ENCODE measurements at places on chromosomes 1 and 21. TPM values are rescaled to one million over a fixed set of nuclear protein-coding genes. Genes with fewer than 3 reads are reported as not detected.

The CFAP57 gene
- 0.98 TPM for total RNA-seq

The LGR6 gene
- not detected for total RNA-seq

- no peak for DNase-seq
Measured at GRCh38 chr1:81409780-81410274, 390.9 kb upstream of the ADGRL2 start.

The ST6GALNAC5 gene
- total RNA-seq, result 0.60 TPM

GRCh38 chr1:155989242-155990004 lies 11.1 kb upstream of the ARHGEF2 start:
- DNase-seq, result peak; percentile 80

DNA sequence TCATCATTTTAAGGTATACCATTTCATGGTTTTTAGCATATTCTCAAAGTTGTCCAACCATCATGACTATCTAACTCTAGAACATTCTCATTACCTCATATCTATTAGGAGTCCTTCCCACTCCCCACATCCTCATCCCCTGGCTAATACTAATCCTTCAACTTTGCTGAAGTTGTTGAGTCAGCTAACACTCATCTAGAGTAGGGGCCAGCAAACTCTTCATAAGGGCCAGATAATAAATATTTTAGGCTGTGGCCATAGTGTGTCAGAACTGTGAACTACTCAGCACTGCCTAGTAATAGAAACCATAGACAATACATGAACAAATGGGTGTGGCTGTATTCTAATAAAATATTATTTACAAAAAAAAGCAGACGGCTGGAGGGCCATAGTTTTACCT lies 43.0 kb downstream of the TOR3A start:
- DNase-seq, result peak; percentile 47

GRCh38 chr21:45129189-45129923 lies 55.0 kb downstream of the ADARB1 start:
- DNase-seq, result peak; percentile 75

DNA sequence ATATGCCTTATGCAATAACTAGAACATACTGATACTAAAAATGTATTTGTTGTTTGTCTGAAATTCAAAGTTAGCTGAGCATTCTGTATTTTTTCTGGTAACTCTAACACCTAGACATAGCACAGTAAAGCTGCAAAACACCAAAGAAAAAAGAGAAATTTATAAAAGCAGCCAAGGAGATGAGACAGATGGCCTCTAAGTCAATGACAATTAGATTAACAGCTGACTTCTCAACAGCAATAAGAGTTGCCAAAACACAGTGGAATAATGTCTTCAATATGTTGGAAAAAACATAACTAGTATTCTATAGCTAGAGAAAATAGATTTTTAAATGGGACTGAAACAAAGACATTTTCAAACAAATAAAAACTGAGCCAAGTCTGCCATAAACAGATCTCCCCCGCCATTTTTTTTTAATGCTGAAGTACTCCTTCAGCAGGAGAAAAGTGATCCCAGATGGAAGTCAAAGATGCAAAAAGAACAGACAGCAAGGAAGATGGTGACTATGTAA lies 81.3 kb downstream of the SYF2 start:
- DNase-seq, result no peak

- peak; percentile 76 for DNase-seq
Measured at GRCh38 chr1:150981177-150981804, 801 bp upstream of the ANXA9 start.

GRCh38 chr1:154463512-154463990 lies 38.5 kb upstream of the TDRD10 start:
- peak; percentile 63 for DNase-seq

The MGST3 gene
- total RNA-seq, result 224 TPM

DNA sequence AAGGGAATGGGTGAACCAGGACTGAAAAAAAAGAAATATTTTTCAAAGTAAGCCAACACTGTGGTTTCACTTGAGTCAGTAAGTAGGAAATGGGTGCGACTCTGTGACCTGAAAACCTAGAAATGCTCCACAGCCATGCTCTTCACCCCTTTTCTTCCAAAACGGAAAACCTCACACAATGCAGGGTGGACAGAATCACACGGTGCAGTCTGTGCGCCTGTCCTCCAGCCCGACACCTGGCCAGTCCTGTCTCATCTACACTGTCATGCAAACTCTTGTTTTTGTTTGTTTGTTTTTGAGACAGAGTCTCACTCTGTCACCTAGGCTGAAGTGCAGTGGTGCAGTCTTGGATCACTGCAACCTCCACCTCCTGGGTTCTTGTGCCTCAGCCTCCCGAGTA lies 53.3 kb downstream of the B3GALT5 start:
- DNase-seq, result no peak

DNA sequence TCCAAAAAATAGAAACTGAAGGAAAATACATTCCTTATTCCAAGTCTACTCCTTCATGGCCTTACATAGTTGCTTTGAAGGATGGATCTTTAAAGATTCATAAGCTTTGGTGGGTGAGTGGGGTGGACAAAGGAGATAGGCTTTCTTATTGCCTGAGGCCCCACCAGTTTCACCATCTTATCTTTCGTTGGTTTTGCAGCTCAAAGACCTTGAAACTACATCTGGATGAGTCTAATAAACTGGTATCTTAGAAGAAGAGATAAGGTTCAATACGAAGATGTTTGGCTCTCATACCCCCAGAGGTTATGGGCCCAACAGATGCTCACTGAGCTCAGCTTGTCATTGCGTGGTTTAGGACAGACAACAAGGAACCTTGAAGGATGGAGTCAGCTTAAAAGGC lies 201.5 kb downstream of the HS2ST1 start:
- DNase-seq, result no peak

The DDR2 gene
- 84.2 TPM for total RNA-seq

DNA sequence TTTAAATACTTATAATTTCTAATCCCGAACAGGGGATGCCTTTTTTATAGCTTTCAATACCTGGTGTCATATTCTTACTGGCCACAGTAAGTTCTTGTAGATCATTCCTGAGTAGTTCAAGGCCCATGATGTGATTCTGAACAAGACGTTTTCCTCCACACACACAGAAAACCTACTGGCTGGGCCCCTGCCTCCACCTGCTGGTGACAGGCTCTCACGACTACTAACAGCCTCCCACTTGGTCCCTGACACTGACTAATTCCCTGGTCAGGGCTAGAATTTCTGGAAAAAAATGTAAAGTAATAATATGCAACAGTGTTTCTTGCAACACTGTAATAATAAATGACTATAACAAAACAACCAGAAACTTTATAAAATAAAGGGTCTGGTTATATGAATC lies 50.4 kb upstream of the RIPK4 start:
- peak; percentile 79 for DNase-seq

The FCRL6 gene
- not detected for total RNA-seq

The TUFT1 gene
- 99.0 TPM for total RNA-seq

GRCh38 chr21:44260791-44261631 lies 686 bp downstream of the DNMT3L start:
- DNase-seq, result no peak

DNA sequence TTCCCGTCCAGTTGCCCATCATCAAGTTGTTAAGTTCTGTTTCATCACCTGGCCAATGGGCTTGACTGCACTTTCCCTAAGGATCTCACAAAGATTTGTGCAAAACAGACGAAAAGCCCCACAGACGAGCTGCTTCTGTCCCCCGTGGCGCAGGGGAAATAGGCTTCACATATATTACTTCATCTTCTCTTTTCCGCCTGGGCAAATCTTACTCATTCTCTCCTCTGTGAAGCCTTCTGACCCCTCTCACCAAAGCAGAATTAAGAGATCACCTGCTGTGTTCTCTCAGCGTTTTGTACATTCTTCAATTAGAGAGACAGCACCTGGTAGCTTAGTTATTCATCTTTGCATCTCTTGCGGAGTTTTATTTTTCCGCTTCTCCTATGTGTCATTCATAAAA lies 129.8 kb downstream of the IGSF21 start:
- DNase-seq, result no peak

DNA sequence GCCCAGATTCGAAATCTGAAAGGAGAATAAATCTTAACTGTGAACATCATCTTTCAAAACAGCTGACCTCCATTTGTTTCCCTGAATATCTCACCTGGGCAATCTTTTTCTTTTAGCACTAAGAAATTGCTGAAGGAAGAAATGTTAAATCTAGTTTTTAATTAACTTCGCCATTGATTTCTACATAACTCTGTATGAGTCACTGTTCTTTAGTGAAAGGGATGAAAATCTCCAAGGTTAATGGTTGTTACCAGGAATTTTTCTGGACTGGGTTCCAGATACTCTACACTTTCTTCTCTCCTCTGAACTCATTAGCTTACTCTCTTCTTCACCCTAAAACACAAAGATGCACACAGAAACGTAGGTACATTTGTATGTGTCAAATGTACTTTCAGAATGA lies 235.7 kb downstream of the BACH1 start:
- DNase-seq, result no peak

The SLC45A3 gene
- 13.0 TPM for total RNA-seq

GRCh38 chr1:51342591-51343206 lies 12.3 kb upstream of the TTC39A start:
- no peak for DNase-seq

DNA sequence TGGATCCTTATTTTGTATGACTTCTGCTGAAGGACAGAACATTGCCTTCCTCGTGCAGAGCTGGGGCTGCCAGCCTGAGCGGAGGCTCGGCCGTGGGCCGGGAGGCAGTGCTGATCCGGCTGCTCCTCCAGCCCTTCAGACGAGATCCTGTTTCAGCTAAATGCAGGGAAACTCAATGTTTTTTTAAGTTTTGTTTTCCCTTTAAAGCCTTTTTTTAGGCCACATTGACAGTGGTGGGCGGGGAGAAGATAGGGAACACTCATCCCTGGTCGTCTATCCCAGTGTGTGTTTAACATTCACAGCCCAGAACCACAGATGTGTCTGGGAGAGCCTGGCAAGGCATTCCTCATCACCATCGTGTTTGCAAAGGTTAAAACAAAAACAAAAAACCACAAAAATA lies 27.5 kb upstream of the KDM4A start:
- no peak for DNase-seq

DNA sequence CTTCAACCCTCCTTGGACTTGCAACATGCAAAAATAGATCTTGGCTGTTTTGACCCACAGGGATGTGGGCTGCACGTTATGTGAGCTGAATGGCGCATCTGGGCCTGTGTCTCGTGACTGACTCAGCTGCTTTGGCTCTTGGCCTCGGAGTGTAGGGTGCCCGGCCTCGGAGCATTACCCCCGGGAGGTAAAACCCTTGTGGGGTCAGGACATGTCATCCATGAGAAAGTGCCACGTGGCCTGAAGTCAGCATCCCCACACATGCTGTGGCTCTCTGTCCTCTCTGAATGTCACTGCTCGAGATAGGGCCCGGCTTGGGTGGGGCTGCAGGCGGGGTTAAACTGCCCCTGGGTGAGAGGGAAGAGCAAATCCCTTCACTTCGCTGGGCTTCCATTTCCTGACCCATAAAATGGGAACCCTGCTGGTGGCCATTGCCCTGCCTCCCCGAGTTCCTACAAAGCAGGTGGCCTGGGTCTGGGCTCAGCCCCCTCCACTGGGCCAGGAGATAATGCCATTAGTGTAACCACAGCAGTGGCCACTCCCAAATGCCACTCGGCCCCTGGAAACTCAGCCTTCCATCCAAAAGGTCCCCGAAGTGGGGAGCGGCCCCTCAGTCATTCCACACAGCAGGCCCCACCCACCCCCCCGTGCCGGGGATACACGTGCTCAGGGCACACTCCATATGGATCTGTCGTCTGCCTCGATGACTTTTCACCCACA lies 22.8 kb upstream of the TSPEAR start:
- DNase-seq, result no peak

- DNase-seq, result no peak
Measured at GRCh38 chr1:57079454-57080157, 113.8 kb upstream of the C8B start.

- no peak for DNase-seq
Measured at GRCh38 chr1:40305451-40305850, 11.6 kb downstream of the COL9A2 start.

The NID1 gene
- 57.5 TPM for total RNA-seq

The B4GALT2 gene
- 114 TPM for total RNA-seq

DNA sequence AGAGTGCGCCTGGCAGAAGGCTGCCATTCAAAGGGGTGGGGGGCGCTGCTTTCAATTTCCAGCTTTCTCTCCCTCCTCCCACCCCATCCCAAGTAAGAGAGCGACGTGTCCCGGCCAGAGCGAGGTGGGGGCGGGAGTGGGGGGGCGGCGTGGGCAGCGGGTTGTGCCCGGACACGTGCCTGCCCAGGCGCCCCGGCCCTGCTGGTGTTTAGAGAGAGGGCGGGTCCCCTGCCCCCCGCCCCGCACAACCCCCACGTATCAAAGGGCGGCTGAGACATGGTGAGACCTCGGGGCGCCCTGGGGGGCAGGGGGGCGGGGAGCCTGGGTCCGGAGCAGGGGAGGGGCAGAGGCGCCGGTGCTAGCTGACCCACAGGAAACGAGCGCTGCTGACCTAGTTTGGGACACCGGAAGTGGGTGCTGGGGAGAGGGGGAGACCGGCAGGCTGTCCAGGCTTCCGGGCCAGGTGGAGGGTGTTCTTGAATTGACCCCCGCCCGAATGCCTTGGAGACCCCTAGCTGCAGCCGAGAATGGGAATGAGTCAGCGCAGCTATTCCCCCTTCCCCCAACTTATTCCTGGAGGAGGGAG lies 1.3 kb downstream of the ZBTB7B start:
- DNase-seq, result peak; percentile 78

- peak; percentile 63 for DNase-seq
Measured at GRCh38 chr1:198449727-198450433, 90.6 kb downstream of the ATP6V1G3 start.

- DNase-seq, result peak; percentile 18
Measured at GRCh38 chr1:84758968-84759491, 68.8 kb upstream of the SSX2IP start.

DNA sequence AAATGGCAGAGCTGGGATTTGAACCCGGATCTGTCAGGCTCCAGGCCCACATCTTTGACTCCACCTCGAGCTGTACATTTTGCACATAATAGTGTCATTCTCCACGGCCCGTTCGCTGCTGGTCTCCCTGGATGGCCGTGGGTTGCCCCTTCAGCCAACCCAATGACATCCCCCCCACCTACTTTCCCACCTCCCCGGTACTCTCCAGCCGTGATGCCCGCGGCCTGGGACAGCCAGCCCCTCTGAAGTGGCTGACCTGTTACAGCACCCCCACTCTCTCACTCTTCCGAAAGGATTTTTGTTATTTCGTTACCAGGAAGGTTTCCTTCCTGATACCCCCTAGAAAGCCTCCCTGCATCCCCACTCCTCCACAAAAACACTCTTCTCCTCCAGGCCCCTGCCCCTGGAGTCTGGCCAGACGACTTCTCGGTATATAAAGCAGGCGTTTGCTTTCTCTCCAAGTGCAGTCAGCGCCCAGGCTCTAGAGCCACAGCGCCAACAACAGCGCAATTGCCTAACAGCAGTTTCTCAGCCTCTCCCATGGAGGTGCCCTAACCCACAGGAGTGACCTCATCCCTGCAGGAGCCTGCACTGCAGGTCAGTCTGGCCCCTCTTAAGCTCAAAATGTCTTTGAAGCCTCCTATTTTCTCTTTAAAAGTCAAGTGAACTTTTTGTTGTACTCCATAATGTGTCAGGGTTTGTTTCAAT lies 14.5 kb upstream of the GJB5 start:
- no peak for DNase-seq

- peak; percentile 37 for DNase-seq
Measured at GRCh38 chr1:151612501-151613281, 841 bp downstream of the SNX27 start.
